ENCODE measurements at places on chromosomes 2 and 18.

DNA sequence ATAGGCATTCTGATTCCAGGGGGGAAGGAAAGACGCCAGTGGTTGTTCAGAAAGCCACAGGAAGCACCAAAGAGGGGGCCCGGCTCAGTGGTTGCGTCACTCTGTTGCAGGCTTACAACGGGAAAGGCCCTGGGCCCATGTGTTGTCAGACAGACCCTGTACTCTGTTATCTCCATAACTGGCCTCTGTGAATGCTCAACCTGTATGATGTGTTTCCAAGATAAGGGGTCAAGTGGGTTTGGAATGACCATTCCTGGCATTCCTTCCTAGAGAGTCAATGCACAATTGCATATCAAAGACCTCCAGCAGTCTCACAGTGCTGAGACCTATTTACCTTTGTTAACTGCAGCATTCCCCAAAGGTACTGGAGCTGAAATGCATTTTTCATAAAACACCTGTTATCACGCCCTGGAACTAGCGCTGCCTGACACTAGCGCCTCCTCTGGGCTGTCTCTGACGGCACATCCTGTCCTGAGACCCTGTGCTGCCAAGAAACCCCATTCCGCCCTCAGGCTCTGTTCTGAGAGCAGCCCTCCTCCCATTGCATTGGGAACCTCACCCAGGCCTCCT lies 13.2 kb upstream of the LRRFIP1 start:
- DNase-seq = no peak

DNA sequence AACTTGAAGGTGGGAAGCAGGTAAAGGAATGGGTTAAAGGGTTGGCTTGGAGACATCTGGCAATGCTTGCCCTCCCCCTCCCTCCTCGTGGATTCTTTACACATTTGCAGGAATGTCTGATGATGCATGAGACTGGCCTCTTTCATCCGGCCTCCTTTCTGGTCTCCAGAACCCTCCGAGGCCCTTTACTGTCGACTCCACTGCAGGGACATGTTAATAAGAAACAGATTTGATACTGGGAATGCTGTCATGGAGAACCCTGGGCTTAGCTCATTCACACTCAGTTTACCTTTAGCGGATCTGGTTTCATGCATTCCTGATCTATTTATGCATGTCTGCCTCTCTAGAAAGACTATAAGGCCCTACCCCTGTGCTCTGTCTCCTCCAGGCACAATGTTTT lies 238.7 kb downstream of the TGIF1 start:
- no peak for DNase-seq

- DNase-seq = no peak
Measured at GRCh38 chr2:196500686-196501431, 138.7 kb upstream of the CCDC150 start.

DNA sequence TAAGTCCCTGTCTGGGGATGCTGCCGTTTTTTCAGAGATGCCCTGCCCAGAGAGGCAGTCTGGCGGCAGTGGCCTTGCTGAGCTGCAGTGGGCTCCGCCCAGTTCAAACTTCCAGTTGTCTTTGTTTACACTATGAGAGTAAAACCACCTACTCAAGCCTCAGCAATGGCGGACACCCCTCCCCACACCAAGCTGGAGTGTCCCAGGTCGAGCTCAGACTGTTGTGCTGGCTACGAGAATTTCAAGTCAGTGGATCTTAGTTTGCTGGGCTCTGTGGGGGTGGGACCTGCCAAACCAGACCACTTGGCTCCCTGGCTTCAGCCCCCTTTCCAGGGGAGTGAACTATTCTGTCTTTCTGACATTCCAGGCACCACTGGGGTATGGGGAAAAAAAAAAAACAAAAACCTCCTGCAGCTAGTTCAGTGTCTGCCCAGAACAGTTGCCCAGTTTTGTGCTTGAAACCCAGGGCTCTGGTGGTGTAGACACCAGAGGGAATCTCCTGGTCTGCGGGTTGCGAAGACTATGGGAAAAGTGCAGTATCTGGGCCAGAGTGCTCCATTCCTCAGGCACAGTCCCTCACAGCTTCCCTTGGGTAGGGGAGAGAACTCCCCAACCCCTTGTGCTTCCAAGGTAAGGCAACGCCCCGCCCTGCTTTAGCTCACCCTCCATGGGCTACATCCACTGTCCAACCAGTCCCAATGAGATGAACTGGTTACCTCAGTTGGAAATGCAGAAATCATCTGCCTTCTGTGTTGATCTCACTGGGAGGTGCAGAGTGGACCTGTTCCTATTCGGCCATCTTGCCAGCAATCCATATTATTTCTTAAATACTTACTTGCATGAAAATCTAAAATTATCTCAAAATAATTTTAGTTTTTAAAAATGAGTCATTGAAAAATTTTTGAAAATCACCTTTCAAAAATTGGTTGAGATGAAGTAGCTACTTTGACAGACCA lies 338.0 kb downstream of the OSR1 start:
- no peak for DNase-seq

- DNase-seq = no peak
Measured at GRCh38 chr18:3263132-3263700, 1.3 kb downstream of the MYL12B start.

- no peak for DNase-seq
Measured at GRCh38 chr2:151728804-151729414, 5.4 kb downstream of the NEB start.

GRCh38 chr18:58243401-58243800 lies 199.4 kb downstream of the NEDD4L start:
- no peak for DNase-seq

- DNase-seq = no peak
Measured at GRCh38 chr18:36620788-36621187, 208.0 kb downstream of the TPGS2 start.

- no peak for DNase-seq
Measured at GRCh38 chr2:18247282-18248110, 313.0 kb downstream of the RDH14 start.

DNA sequence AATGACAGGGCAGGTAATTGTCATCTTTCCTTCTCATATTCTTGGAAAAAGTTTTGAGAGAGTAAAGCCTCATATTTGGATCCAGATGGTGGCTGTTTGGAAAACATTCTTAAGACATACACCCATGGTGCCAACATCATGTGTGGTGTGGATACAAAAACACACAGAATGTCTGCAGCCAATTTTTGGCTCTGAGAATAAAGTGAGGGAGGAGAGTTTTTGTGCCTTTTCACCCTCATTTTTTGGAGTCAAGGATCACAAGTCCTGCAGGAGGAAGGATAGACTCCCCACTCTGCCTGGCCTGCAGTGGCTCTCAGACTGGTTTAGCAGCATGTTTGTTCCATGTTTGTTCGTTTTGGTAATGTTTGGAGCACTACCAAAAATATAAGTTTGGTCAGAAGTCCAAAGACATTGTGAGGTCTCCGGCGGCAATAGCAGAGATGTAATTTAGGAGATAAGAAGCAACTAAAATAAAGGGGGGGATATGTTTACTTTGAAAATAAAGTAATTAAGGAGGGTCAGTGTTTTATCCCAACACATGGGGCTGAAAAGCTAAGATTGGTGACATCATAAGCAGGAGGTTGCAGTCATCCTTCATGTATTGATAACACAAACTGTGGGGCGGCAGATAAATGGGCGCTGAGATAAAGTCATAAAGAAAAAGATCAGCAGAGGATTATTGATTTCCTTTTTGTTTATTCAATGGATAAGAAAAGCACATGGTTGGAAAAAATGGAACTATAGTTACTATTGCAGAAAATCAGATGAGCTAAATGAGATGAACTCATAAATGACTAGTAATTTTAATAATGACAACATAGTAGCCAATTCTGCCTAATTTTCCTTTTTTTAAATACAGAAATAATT lies 655 bp downstream of the NOSTRIN start:
- DNase-seq = no peak

DNA sequence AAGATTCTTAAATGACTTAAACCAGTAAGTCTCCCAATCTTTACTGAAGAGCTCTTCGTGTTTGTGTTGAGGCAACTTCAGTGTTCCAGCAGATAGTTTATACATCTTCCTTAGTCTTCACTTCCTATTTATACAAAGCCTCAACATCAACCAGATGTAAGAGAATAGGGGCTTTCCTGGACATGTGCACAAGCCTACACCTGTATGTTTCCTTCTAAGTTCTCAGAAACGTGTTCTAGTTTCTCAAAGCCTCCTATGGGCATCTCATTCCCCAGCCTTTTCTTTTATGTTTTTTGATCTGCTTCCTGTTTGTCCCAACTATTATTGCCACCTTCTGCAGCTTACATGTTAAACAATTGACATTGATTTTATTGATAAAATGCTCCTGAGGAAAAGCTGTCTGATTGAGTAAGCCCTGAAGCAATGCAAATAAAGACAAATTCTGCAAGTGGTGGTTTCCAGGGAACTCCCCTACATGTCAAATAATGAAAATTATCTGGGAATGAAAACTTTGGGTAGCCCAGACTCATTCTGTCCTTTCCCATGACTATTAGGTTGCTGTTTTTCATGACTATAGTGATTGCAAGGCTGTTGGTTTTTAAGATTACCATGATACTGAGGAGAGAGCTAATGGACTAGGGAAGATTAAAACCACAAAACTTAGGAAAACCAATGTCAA lies 663.3 kb upstream of the ACVR2A start:
- DNase-seq = no peak

DNA sequence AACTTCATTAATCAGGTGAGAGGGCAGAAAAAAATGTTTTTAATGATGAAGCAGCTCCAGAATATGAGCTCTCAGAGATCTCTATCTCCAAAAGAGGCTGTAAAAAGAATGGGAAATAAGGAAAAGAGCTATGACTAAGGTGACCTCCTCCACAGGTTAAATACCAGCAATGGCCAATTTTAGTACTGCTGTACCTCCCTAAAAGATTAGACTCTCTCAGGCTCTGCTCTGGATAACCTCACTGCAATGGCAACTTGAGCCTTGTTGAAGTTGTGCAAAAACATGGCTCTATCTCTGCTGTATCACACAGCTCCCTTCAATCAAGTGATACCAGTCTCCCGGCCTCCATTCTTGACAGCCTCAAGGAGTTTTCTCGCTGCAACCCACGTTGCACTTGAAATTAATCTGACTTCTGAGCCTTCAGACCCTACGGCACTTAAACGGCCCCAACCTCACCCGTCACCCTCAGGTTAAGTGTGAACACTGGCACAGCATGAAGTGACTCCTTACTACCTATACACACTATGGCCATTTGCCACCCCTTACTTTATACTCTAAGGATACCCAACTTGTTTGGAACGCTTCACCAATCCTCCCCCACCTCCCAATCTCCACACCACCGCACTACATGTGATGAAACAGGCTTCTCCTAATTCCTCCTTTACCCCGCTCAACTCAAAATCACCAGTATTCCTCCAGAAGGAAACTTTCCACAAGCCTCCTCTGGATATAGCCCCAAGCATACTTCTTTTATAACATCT lies 36.3 kb downstream of the SMAD2 start:
- no peak for DNase-seq

GRCh38 chr18:44685296-44685695 lies 4.6 kb downstream of the SETBP1 start:
- no peak for DNase-seq

DNA sequence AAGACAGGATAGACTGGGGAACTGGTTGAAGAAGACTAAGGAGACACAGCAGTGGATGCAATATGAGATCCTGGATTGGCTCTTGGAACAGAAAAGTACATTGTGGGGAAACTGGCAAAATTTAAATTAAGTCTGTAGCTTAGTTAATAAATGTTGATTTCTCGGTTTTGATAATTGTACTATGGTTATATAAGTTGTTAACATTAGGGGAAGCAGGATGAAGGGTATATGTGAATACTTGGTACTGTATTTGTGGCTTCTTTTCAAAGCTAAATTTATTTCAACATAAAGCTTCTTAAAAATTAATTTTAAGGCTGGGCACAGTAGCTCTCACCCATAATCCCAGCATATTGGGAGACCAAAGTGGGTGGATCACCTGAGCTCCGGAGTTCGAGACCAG lies 103.8 kb downstream of the TMEM17 start:
- DNase-seq = no peak

- DNase-seq = no peak
Measured at GRCh38 chr18:33062834-33063364, 290.1 kb upstream of the KLHL14 start.

DNA sequence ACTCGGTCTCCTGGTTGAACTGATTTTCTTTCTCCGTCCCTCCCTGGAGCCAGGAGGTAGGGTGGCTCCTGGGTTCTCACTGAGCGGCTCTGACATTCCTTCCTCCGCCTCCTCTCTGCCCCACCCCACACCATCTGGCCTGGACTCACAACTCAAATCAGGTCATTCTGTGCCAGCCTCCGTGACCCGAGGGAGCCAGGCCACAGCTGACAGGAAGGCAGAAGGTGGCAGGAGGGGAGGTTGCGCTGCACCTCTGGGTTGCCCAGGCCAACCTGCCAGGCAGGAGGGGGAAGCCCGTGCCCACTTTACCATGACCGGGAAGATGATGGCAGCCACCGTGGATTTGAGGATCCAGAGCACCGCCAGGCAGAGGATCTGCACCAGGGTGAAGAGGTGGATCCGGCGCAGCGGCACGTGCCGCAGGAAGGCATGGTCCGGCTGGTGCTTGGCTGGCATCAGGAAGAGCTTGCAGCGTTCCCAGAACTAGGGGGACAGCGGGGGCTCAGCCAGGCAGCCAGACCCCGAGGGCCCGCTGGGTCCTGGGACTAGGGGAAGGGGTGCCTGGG lies 28.3 kb downstream of the MTHFD2 start:
- no peak for DNase-seq

- DNase-seq = no peak
Measured at GRCh38 chr2:1370461-1370860, 42.8 kb upstream of the TPO start.

GRCh38 chr2:26325851-26326250 lies 20.1 kb upstream of the SELENOI start:
- DNase-seq = no peak

GRCh38 chr2:79103214-79103613 lies 15.4 kb upstream of the REG1B start:
- no peak for DNase-seq

DNA sequence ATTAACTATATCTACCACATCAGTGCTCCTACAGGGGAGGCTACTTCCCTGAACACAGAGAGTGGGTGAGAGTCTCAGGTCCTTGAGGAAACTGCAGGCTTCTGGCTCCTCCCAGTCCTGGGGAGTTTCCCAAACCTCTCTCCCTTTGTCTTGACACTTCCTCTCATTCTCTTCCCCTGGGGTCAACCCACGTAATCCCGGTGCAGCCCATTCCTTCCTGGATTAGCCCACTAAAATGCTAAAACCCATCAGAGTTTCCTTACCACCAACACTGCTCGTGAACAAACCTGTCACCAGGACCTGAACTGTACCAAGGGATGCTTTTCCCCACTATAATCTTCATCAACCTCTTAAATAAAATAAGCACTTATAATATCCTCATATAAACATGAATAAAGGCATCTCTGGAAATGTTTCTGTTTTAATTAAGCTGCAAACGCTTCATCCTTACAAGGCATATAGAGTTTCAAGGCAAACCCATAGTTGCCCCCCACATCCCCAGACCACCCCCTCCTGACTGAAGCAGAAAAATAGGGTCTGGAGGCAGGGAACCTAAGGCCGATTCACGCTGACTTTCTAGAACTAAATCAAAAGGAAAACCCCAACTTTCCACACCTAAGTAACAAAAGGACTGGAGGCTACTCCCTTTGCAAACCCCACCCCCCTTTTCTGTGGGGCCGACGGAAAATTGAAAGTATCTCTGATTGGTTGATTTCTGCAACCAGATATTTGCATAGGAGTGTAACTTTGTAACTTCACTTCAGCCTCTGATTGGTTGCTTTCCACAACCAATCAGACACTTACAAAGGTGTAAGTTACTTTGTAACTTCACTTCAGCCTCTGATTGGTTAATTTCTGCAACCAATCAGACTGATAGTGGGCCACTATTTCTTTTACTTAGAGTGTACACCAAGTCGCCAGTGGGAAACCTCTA lies 19.0 kb downstream of the TMSB10 start:
- peak; percentile 77 for DNase-seq

All from CD4-positive, CD25-positive, alpha-beta regulatory T cell (primary cell).